ENCODE measurements at places on chromosomes 7 and 10.
A peak's percentile ranks its signal among the peaks of the same experiment; 100 is the strongest.

DNA sequence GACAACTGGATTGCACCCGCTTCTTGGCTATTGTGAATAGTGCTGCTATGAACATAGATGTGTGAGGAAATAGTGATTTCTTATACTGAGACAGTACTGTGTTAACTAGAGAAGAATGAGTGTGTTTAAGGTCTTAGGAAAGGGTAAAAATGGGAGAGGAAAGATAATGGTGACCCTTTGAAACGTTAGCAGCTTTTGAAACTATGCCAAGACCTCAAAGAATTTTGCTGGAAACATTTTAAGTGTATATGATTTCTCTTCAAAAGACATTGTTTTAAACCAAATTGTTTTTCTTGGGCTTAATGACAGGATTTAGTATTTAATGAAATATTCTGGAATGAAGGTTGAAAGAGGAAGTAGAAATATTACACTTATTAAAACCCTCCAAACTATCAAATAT, 100.8 kb upstream of the ARHGAP21 start:
- DNase-seq = no peak

- no peak for DNase-seq
These were observed 28.2 kb upstream of the ADCYAP1R1 start for GRCh38 chr7:31023877-31024276.

DNA sequence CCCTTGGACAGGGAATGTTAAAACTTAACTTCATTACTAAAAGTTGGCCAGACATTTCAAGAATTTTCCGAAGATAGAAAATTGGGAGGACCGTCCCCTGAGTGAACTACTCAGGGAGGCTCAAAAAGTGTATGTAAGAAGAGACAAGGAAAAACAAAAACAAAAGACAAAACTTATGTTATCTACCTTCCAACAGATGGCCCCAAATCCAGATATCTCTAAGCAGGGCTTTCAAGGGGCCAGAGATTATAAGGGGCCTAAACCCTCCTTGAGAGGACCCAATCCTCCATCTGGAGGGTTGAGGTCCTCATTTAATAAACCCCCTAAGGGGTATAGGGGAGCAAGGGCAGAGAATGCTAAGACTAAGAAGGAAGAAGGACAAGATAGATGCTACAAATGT, 203.6 kb downstream of the SH2D4B start:
- no peak for DNase-seq

- no peak for DNase-seq
These were observed 2.6 kb downstream of the HYCC1 start for GRCh38 chr7:23011222-23011924.

DNA sequence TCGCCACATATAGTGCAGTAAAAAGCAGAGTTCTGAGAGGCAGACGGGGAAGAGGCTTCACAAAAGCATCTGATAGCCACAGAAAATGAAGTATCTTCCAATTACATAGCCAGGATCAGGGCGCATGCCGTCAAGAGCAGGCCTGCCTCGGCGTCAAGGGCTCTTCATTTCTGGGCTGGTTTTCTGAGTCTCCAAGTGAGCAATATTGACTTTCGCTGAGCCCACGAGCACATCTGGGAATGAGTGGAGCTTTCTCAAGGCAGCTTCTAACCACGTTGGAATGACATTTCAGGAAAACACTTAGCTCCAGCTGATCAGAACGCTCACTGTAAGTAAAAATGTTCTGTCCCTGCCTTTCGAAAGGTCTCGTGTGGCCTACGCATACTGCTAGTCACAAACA, 51.9 kb downstream of the CLRN3 start:
- DNase-seq = no peak

DNA sequence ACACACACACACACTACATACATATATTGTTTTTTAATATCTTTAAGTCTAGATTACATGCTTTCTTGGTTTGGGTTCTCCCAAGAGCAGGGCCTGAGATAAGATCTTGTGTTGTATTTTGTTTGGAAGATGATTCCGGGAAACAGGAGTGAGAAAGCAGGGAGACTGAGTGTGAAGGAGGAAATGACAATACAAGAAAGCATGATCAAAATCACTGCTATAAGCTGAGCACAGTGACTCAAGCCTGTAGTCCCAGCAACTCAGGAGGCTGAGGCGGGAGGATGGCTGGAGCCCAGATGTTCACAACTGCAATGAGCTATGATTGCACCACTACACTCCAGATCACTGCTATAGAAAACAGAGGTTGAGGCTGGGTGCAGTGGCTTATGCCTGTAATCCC, 267.6 kb downstream of the SKIDA1 start:
- DNase-seq = no peak

DNA sequence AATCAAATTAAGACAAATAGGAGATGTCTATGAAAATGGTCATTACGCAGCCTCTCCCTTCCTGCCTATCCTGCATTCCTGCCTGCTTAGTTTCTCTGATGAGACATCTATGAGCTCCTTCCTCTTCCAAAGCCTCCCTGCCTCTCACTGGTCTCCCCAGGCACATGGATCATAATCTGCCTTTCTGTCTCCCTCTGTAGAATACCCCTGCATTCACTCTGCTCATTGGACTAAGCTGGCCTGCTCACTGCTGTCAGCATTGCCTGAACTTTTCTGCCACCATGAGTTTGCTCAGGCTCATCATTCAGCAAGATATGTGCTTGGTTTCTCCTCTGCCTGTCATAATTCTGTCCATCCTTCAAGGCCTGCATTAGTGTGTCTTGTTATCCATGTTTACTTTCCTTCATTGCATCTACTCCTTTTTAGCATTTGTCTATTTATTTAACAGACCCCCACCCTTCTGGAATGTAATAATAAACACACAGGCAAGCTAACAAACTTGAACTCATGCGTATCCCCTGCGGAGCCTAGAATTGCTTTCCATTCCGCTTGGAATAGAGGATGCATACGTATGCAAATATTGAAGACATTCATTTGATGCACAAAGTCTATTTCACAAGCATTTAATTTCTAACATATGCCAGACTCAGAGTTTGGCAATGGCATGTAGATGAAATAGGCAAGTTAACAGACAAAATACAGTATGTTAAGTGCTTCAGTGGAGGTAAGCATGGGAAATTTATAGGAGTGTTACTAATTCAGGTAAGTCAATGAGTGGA, 88.3 kb downstream of the PTPRZ1 start:
- DNase-seq = no peak

- no peak for DNase-seq
These were observed 97.2 kb downstream of the KAT6B start for GRCh38 chr10:74923556-74923955.

- DNase-seq = no peak
These were observed 45.3 kb downstream of the SEMA3E start for GRCh38 chr7:83603649-83604048.

DNA sequence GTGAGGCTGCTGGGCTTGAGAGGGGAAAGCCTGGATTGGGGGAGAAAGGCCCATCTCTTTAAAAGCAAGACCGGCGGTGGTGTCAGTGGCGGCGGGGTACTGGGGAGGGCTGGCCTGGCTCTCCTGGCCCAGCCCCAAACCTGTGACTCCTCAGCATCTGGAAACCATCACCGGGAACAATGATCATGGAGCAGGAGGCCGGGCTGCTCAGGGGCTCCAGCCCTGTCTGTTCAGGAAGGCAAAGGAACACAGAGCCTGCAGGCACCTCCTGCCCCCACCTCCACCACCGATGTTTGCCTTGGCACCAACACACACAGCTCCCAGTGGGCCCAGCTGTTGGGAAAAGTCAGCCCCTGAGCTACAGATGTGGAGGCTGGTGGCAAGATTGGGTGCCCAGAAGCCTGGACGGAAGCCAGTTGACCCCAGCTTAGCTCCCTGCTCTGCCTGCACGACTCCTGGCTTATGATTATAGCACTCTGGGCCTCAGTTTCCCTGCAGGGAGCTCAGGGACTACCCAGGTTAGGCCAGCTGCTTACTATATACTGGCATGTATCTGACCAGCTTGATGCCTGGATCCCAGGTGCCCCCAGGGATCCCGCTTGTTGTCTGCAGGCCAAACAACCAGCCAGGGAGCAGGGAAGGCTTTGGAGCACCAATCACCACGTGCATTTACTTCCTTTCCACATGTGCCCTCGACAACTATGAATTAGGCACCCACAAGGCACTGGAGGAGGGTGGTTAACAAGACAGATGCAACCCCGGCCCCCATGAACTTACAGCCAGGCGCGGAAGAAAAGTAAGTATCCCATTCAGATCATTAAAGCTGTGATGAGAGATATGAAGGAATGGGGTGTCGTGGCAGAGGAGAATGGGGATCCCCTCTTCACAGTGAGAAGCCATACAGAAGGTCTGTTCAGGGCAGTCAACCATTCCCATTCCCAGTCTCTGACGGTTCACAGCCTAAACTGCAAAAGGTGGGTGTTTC, 37.3 kb downstream of the ZCCHC24 start:
- DNase-seq = no peak

DNA sequence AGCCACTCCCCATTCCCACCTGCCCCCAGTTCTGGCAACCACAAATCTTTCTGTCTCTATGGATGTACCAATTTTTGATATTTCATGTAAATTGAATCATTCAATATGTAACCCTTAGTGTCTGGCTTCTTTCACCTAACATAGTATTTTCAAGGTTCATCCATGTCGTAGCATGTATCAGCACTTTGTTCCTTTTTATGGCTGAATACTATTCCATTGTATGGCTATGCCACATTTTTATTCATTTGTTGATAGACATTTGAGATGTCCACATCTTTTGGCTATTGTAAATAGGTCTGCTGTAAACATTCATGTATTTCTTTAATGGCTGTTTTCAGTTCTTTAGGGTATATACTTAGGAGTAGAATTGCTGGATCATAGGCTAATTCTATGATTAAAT, 270.5 kb downstream of the FGFR2 start:
- DNase-seq = no peak

DNA sequence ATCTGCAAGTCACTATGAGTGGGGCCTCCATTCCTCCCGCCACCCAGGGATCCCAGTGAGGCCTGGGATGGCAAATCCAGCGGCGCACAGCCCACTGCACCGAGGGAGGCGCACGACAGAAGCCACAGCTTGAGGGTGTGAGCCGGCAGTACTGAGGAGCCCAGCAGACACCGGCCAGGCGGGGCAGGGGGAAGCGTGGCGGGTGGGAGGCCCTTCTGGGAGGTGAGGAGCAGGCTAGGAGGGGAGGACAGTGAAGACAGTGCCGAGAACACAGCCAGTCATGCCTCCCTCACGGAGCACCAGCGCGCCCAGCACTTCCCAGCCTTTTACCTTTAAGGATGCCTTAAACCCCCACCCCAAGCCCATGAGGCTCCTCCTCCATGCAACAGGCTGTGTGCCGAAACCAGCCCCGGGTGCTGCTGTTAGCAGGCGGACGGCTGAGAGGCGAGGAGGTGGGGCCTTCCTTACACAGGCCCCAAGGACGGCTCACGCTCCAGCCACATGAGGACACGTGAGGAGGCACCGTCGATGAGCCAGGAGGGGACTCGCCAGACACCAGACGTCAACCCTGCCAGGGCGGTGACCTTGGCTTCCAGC, 258.5 kb downstream of the PTPRN2 start:
- DNase-seq = no peak

- DNase-seq = peak; percentile 71
These were observed 588 bp downstream of the CYREN start for GRCh38 chr7:135169964-135170273.

- no peak for DNase-seq
These were observed 43.9 kb downstream of the RSU1 start for GRCh38 chr10:16773334-16773733.

DNA sequence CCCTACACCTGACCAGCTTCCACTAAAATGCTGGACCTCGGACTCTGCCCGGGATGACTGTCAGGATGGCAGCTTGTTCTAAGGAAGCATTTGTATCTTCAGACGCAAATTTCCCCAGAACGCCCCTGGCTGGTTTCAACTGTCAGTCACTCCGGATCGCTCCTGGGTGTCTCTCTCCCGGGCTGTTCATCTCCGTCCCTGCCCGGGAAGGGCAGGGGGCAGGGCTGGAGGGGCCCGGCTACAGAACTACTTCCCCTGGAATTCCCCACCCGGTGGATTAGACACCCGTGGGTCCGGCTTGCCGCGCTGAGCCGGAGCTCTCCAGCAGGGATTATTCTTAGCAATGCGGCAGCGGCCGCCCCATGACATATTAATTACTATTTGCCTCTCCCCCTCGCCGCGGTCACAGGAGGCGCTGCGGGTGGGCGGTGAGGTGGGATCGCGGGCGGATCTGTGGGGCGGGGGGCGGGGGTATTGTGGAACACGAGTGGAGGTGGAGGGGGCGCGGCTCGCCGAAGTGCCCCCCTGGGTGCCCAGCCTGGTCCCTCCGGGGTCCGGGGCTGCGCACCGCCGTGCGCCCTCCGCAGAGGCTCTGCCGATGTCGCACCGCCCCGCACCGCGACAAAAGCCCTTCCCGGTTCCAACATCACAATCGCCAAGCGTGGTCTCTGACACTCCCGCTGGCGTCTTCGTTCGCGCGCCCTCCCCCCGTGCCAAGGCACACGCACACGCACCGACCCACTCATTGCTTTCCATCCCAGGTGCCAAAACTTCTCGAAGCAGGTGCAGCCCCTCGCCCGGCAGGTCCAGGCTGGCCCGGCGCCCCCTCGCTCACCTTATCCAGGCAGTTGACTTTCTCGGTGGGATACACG, 276.1 kb upstream of the NEBL start:
- no peak for DNase-seq

DNA sequence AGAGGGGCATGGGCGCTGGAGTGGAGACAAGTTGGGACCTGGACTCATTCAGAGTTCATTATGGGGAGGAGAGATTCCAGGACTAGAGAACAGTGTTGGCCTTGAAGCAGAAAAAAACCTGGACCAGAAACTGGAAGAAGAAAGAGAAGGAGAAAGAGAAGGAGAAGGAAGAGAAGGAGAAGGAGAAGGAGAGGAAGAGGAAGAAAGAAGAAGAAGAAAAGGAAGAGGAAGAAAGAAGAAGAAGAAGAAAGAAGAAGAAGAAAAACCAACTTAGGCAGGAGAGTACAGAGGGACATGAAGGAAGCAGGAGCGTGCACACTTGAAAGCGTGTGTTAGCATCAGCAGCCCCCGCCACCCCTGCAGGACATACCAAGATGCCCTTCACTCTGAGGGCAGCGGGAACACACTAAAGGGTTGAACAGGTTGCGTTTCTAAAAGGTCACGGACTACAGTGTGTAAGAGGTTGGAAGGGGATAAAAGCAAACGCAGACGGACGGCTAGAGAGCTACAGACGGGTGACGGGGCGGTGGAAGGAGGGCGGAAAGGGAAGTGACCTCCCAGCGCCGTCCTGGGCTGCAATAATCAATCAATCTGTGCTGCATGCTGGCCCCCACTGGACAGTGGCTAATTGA, 95.3 kb downstream of the SEC61G start:
- no peak for DNase-seq

- DNase-seq = no peak
These were observed 12.1 kb downstream of the ODAD2 start for GRCh38 chr10:27986821-27987220.

GRCh38 chr7:94382132-94382531, 12.6 kb upstream of the COL1A2 start:
- no peak for DNase-seq

- DNase-seq = no peak
These were observed 426.6 kb upstream of the CHRM2 start for GRCh38 chr7:136441835-136442234.

All from memory B cell (primary cell).